ENCODE measurements at places on chromosomes 2 and 18.

DNA sequence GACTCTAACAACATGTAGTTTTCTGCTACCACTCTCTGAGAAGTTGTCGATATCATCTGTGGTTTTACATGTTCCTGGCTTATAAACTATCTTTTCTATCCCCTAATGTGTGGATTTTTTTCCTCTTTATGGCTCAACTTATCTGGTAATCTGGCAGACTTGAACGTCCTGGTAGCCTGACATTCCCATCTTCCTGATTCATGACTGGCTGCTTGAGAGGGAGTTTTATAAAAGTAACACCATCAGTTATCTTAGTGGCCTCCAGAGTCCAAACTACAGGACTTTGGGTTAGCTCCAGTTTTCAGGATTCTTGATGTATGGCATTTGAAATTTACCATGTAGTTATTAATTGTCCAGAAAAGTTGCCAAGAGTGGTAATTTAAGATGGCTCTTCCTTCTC lies 174.0 kb upstream of the GULP1 start:
- DNase-seq: no peak

- DNase-seq: no peak
Observed at GRCh38 chr18:57278933-57279332, 73.4 kb upstream of the ST8SIA3 start.

DNA sequence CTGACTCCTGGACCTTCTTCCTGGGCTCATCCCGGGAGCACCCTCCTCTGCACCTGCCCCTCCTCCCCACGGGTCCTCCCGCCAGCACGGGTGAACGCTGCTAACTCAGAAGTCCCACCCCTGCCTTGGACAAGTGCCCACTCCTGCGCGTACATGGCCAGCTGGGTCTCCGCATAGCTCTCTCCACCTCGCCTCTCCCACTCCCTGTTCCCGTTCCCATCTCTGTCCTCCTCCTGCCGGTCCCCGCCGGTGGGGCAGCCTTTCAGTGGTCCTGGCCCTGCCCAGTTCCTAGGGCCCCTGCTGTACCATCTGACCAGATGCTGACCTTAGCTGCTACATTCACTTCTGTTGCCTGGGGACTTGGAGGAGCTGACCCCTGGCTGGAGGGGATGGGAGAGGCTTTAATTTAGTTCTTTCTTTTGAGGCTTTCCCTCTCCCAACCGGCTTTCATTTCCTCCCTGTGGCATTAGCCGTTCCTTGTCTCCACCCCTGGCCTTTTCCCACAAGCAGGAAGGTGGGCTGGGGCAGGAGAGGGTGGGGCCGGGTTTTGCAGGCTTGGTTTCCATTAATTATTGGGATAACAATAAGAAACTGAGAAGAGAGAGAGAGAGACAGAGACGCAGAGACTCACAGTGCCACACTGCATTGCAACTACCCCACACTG lies 136.1 kb downstream of the SH3BP4 start:
- no peak for DNase-seq

GRCh38 chr2:166900700-166901099 lies 12.4 kb downstream of the XIRP2 start:
- no peak for DNase-seq

DNA sequence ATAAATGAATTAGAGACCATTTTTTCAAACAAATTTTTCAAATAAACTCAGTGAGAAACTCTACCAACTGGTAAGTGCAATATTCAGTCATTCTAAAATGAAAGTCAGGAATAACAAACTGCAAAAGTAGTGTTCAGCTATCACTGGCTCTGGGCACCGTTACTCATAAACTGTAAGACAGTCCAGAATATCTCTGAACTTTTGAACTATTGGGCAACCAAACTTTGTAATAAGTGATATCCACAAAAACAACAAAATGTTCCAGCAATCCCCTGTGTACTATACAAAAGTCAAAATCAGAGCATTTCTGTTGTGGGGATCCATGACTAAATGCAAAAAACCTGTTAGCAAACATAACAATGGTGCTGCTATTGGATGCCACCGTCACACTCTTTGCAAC lies 56.3 kb downstream of the SLC25A12 start:
- no peak for DNase-seq

DNA sequence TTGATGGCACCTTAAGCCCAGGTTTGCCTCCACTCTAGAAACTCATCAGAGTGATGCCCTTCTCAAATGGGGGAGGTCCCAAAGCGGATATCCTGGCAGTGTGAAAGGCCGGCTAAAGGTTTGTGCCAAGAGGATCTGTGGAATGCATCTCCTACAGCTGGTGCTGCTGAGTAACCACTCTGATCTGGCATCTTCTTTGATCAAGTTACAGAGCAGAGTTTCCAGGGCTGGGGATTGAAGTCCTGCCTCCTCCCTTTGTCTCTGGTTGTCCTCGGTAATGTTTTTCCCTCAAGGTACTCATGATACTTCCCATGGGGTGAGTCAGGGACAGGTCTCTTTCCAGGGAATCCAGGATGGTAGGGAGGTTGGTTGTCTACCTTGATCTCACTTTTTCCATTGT lies 24.6 kb downstream of the PRKRA start:
- no peak for DNase-seq

DNA sequence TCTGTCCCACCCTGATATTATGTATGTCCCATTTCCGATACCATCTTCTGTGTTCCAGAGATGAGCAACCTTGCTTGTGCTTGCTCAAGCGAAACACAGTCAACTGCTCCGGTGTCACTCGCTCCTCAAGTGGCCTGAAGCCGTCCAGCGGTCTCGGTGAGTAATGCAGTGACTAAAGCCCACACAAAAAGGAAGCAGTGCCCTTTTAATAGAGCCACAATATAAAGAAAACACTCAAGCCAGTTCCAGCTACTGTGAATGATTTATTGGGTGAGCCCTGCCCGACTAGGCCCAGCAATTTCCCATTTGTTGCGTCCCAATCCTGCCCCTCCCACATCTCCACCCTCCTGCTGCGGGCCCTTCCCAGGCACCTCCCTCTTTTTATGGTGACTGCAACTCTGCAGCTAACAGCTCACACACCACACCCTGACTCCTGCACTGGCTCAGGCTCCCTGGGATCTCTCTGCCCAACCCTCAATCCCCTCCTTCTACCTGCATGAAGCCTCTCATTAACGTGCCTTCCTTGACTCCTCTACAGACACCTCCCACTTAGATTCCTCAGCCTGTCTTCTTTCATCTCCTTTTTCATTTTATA lies 44.2 kb upstream of the DSC1 start:
- no peak for DNase-seq

- no peak for DNase-seq
Observed at GRCh38 chr18:61123309-61123708, 209.9 kb upstream of the CDH20 start.

GRCh38 chr2:119490653-119491195 lies 33.6 kb downstream of the SCTR start:
- DNase-seq: no peak

- DNase-seq: no peak
Observed at GRCh38 chr2:239689410-239689809, 288.6 kb upstream of the HDAC4 start.

GRCh38 chr18:44356566-44357157 lies 324.0 kb upstream of the SETBP1 start:
- no peak for DNase-seq

Data from activated T-helper 9 cell treated with anti-CD3 and anti-CD28 coated beads, Interleukin-2, amount 50 U/mL, for 16 hours (primary cell).